HTR-8/SVneo (cell line): ENCODE measurements at places on chromosomes 3 and 15.
A peak's percentile ranks its signal among the peaks of the same experiment; 100 is the strongest.

DNA sequence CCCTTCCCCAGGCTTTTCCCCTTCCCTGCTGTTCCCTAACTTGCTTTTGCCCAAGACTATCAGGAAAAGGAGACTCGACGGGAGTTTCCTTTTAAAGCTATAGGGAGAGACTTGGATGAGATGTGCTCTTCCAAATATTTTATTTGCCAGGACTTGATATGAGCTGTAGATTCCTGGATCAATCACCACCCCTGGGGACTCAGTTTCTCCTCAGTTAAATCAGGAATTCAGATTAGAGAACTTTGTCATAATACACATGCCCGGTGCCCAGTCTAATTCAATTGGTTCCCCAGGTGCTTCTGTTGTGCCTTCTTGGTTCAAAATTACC, 46.6 kb downstream of the SMAD6 start:
- DNase-seq = no peak

GRCh38 chr3:171266034-171266739, 194.0 kb downstream of the TNIK start:
- DNase-seq = no peak

- DNase-seq = no peak
These were observed 77.0 kb downstream of the INO80 start for GRCh38 chr15:41039121-41039520.

DNA sequence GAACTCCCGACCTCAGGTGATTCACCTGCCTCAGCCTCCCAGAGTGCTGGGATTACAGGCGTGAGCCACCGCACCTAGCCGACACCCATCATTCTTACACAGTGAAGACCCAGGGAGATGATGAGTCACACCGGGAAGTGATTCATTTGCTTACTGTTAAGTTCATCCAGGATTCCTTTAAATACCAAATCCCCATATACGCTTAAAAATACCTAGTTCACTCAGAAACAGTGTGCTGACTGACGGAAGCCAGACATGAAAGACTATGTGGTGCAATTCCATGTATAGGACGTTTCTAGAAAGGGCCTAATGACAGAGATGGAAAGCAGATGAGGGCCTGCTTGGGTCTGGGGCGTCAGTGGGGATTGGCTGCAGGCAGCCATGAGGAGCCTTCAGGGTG, 75.2 kb downstream of the APBA2 start:
- peak; percentile 64 for DNase-seq

GRCh38 chr3:12810961-12811360, 14.5 kb downstream of the CAND2 start:
- DNase-seq = no peak

DNA sequence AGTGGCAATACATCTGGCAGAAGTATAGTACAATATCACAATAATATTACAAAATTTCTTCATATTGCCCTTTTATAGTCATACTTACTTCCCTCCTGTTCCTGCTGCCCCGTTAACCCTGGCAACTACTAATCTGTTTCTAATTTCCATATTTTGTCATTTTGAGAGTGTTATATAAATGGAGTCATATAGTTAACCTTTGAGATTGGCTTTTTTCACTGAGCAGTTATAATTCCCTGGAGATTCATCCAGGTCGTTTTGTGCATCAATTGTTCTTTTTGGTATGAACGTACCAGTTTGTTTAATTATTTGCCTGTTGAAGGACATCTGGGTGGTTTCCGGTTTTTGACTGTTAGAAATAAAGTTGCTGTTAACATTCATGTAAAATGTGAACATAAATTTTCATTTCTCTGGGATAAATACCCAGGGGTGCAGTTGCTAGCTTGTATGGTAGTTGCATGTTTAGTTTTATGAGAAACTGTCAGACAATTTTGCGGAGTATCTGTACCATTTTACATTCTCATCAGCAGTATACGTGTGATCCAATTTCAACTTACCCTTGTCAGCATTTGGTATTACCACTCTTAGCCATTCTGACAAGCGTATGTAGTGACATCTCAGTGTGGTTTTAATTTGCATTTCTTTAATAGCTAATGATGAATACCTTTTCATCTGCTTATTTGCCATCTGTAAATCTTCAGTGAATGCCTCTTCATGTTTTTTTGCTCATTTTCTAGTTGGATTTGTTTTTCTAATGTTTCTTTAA, 32.2 kb upstream of the IL20RB start:
- DNase-seq = no peak

- DNase-seq = no peak
These were observed 19.1 kb downstream of the CSRNP1 start for GRCh38 chr3:39134305-39134704.

- DNase-seq = no peak
These were observed 26.0 kb upstream of the CORO2B start for GRCh38 chr15:68552773-68553172.

- DNase-seq = no peak
These were observed 693 bp upstream of the STAB1 start for GRCh38 chr3:52494445-52494844.
